ENCODE measurements at places on chromosomes 5 and 9.
A peak's percentile ranks its signal among the peaks of the same experiment; 100 is the strongest.

DNA sequence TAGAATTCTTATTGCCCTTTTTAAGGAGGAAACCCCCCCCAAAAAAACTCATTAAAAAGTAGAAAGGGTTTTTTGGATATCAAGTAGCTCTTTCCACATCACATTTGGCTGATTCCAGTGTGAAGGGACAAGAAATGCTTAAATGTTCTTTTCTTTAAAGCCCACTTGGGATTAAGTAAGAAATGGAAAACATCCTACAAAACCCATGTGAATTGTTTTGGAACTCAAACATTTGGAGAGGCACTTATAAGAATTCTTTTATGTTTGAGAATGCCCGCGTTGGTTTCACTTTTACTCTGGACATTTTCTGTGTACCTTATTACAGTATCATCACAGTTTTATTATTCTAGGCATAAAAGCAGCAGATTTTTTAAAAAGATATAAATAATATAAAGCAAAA is 301.1 kb upstream of the ACTBL2 start:
- no peaks in the 10 kb centered on the region for H3K27me3 ChIP-seq
- H3K4me3 ChIP-seq, result no peak overlapping the region
- H3K27ac ChIP-seq, result no peak overlapping the region
- no peaks in the 10 kb centered on the region for H3K36me3 ChIP-seq
- no peak for DNase-seq
- peaks cover 54% of the 10 kb centered on the region for H3K4me1 ChIP-seq

GRCh38 chr5:133026664-133027153 is 360 bp upstream of the ZCCHC10 start:
- no peaks in the 10 kb centered on the region for H3K36me3 ChIP-seq
- no peak for DNase-seq
- peaks cover 14% of the 10 kb centered on the region for H3K4me1 ChIP-seq
- H3K27me3 ChIP-seq, result no peaks in the 10 kb centered on the region
- H3K4me3 ChIP-seq, result peak overlapping the region; percentile 96

GRCh38 chr9:103789686-103790085 is 304.4 kb upstream of the SMC2 start:
- H3K27me3 ChIP-seq, result peaks cover 1% of the 10 kb centered on the region
- H3K36me3 ChIP-seq, result no peaks in the 10 kb centered on the region
- peaks cover 2% of the 10 kb centered on the region for H3K4me1 ChIP-seq
- H3K27ac ChIP-seq, result no peak overlapping the region

- no peak overlapping the region for H3K4me3 ChIP-seq
- DNase-seq, result no peak
- H3K36me3 ChIP-seq, result no peaks in the 10 kb centered on the region
- H3K27ac ChIP-seq, result no peak overlapping the region
- H3K27me3 ChIP-seq, result no peaks in the 10 kb centered on the region
Observed at GRCh38 chr9:93137362-93137761, 3.3 kb upstream of the NINJ1 start.

- DNase-seq, result peak; percentile 52
- H3K36me3 ChIP-seq, result peaks cover 3% of the 10 kb centered on the region
- H3K4me1 ChIP-seq, result peaks cover 32% of the 10 kb centered on the region
- peak overlapping the region; percentile 93 for H3K4me3 ChIP-seq
Observed at GRCh38 chr9:34047864-34048726, 592 bp downstream of the UBAP2 start.

DNA sequence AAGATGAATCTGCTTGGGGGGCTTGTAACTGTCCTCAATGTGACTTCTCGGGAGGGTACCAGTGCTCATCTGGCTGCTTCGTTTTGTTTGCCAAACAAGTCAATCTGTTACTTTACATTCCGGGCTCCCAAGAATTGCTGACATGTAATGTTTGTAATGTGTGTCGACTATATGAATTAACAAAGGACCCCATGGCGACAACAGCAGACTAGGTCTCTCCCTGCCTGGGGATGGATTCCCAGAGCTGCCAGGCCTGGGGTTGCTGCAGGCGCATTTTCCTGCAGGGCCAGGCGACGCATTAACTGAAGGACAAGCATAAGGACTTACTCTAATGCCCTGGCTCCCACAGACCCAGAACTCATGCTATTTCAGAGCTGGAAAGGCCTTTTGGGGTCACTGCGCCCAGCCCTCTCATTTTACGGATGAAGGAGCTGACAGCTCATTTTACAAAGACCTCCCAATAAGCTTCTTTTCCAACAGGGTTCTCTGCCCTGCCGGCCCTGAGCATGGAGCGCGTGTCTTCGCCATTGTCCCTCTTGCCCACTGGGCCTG is 214.8 kb downstream of the TTLL11 start:
- no peak for DNase-seq
- H3K36me3 ChIP-seq, result no peaks in the 10 kb centered on the region
- peaks cover 2% of the 10 kb centered on the region for H3K27me3 ChIP-seq
- H3K27ac ChIP-seq, result no peak overlapping the region
- H3K4me1 ChIP-seq, result no peaks in the 10 kb centered on the region

DNA sequence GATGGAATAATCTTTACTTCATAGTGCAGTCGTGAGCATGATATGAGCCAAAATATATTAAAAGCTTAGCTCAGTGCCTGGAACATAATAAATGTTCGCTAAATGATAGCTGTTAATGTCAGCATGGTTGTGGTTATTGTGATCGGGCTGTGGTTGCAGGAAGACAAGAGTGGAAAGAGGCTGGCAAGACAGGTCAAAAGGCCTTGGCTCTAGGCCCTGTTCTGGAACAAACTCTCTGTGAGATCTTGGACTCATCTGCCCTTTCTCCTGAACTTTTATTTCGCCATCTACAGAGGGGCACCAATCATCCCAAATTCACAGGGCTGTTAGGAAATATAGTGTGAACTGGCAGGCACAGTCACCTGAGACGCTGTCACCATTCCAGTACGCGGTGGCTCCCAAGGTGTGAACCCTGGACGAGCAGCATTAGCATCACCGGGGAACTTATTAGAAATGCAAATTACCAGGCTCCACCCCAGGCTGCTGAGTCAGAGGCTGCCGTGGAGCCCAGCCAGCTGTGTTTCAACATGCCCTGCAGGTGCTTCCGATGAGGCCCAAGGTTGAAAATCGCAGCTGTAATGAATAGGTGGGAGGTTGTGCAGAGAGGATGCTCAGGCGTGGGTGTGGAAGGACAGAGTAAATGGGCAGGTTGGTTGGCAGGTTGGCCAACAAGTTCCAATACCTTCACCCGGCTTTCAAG is 50.2 kb upstream of the SAP30L start:
- no peak overlapping the region for H3K4me3 ChIP-seq
- H3K27ac ChIP-seq, result no peak overlapping the region
- H3K27me3 ChIP-seq, result peaks cover 20% of the 10 kb centered on the region
- H3K36me3 ChIP-seq, result no peaks in the 10 kb centered on the region
- DNase-seq, result no peak

DNA sequence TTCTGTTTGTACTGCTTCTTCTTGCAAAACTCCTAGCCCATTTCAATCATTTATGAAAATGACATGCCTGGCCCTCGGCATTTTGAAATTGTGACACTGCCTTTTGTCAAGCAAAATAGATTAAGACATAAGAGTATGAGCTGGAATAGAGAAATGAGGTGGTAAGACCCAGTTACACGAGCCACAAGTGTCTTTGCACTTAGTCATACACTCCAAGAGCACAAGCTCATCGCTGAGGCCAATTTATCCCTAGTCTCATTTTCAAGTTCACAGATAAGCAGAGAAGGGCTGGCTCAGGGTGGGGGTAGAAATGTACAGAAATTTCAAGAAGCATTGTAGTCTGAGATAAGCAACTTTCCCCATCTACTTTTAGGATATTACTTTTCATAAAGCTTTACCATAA is 40.6 kb upstream of the MAP1B start:
- H3K27me3 ChIP-seq, result no peaks in the 10 kb centered on the region
- no peak overlapping the region for H3K4me3 ChIP-seq
- peak overlapping the region; percentile 67 for H3K27ac ChIP-seq
- H3K36me3 ChIP-seq, result no peaks in the 10 kb centered on the region

DNA sequence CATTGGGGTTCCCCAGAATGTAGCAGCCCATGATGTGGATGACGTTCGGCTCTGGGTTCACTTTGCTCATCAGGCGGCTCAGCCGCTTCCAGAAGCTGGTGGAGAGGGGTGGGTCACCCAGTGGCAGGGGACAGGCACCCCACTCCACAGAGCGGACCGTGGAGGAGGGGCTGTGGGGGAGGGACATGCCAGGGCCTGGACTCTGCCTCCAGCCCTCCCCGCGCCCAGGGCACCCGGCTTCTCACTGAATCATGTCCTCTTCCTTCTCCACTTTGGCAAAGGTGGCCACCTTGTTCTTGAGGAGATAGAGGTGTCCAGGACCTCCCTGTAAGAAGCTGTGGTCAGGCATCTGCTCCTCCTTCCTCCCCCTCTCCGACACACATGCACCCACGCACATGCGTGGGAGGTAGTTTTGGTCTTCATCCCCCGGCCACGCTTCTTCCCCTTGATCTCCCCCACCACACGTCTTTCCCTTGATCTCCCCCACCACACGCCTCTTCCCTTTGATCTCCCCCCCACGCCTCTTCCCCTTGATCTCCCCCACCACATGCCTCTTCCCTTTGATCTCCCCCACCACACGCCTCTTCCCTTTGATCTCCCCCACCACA is 8.9 kb upstream of the ENTPD8 start:
- no peak overlapping the region for H3K27ac ChIP-seq
- no peak overlapping the region for H3K4me3 ChIP-seq
- H3K36me3 ChIP-seq, result peaks cover 3% of the 10 kb centered on the region
- H3K27me3 ChIP-seq, result peaks cover 2% of the 10 kb centered on the region

DNA sequence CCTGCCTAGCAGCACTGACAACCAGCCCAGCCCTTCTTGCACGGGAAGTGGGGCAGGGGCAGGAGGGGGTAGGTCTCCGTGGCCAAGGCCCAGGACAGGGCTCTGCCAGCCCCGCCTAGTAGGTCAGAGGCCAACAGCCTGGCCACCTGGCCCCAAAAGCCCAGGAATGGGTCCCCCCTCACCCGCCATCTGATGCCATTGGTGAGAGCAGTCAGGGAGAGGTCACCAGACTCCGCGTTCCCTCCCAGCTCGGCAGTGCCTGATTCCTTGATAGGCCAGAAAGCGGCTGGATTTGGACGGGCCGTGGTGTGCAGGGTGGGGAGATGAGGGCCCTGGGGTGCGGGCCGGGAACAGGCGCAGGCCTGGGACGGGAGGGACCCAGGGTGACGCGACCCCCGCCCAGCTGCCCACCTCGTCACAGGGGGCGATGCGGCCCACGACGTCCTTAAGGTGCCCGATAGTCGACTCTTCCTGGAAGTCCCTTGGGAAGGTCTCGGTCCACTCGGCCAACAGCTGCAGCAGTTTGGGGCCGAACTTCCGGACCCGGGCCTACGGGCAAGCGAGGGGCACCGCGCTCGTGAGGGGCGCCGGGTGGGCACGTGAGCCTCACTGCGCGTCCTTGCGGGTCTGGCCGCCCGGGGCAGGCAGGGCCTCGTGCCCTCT is 64.5 kb upstream of the RNF130 start:
- peaks cover 16% of the 10 kb centered on the region for H3K27me3 ChIP-seq
- no peak overlapping the region for H3K27ac ChIP-seq
- no peaks in the 10 kb centered on the region for H3K4me1 ChIP-seq
- H3K4me3 ChIP-seq, result no peak overlapping the region
- no peaks in the 10 kb centered on the region for H3K36me3 ChIP-seq

GRCh38 chr5:9500625-9501024 is 45.2 kb downstream of the SEMA5A start:
- H3K27ac ChIP-seq, result no peak overlapping the region
- no peak overlapping the region for H3K4me3 ChIP-seq
- no peaks in the 10 kb centered on the region for H3K36me3 ChIP-seq
- no peak for DNase-seq
- no peaks in the 10 kb centered on the region for H3K27me3 ChIP-seq

DNA sequence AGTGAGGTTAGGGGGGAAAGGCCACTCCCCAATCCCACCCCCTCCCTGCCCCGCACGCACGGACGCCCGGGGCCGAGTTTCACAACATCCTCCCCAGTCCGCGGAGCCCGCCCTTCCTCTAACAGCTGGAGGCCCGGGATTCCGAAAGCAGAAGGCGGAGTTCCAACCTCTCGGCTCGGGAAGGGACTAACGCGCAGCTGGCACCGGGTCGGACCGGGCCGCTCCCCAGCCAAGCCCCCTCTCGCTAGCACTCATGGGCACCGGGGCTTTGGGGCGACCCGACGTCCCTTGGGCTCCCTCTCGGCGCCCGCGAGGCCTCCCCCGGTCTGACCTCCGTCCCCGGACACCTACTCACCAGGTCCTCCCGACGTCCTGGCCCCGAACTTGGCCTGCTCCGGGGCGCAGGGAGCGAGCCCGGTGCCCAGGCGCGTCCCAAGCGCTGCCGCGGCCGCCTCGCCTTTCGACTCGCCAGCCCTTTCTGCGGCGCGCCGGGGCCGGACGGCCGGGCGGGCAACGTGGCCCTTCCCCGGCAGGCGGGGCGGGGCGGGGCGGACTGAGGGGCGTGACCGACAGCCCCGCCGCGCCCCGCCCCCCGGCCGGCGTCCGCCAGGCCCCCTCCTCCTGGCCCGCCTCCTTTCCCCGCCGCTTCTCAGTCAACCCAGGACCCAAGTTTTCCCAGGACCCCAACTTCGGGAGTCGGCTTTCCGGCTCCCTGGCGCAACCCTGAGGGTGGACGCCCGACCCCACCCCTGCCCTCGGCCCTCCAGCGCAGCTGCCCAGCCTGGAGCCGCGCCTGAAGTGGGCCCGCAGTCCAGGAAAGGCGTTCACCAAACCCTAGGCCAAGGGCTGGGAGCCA is at the start of gene MGAT1:
MGAT1 (minus strand) TSS at position 482 of the 856 bp plus-strand sequence. CDS start 9,835 bp downstream, outside the sequence.
- peak; percentile 82 for DNase-seq
- H3K36me3 ChIP-seq, result peaks cover 8% of the 10 kb centered on the region
- H3K4me3 ChIP-seq, result peak within 1 kb of the TSS; percentile 72
- no peaks in the 10 kb centered on the region for H3K27me3 ChIP-seq

DNA sequence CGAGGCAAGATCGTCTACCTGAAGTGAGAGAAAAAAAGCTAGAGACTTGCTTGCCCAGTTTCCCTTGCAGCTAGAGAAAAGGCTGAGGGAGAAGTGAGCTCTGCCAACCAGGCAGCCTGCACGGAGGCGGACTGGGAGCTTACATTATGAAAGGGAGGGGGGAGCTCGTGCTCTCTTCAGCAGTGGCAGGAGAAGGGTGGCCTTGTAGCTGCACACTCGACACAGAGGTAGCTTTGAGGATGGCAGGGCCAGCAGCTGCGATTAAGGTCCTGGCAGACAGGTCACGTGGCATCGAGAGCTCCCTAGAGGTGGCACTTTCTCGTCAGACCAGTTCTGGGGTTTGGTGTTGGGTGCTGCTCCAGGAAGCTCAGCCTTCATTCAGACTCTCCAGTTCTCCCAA is 26.7 kb downstream of the APBA1 start:
- H3K4me3 ChIP-seq, result no peak overlapping the region
- H3K27ac ChIP-seq, result no peak overlapping the region
- no peak for DNase-seq
- peaks cover 19% of the 10 kb centered on the region for H3K27me3 ChIP-seq
- H3K4me1 ChIP-seq, result peaks cover 5% of the 10 kb centered on the region
